ENCODE measurements at places on chromosomes 5 and 9.

DNA sequence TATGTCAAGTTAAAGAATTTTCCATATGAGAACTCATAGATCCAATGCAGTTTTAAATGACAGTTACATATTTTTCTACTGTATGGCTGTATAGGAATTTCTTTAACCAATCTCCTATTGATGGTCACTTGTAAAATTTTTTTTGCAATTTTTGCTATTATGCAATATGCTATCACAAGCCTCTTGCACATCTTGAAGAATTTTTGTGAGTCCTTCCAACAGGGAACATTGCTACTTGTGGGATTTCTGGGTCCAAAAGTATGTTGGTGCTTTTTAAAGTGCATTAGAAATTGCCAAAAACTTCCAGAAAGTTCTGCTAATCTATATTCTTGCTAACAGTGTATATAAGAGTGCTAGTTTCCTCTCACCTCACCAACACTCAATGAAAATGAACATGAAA is 65.1 kb downstream of the NPR3 start:
- no peak for DNase-seq

DNA sequence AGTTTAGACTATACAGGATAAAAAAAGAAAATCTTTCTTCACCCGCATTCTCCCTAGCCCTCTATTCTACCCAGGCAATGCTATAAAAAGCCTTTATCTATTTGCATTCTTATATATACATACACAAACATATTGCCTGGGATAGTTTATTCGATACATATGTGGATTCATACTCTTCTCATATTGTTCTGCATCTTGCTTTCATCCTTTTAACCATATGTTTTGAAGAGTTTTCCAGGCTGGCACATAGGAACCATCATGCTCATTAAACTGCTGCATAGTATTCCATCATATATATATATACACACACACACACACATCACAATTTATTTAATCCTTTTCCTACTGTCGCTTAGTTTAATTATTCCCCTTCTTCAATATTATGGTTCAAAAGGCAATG is 461.2 kb downstream of the NTRK2 start:
- DNase-seq = no peak

GRCh38 chr5:59174248-59174844 is 591.5 kb downstream of the RAB3C start:
- no peak for DNase-seq

DNA sequence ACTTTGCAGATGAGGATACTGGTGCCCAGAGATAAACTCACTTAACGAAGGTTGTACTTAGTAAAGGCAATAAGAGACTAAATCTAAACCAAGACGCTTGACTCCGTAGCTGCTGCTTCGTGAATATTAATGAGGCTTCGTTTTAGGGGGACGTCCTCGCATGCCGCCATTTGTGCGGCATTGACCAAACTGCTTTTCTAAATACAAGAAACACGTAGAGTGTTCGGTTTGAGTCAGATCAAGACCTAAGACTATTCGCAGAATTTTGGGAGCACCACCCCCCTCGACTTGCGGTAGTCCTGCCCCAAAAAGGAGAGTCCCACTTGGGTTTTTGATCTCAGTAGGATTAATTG is 1.1 kb downstream of the NPM1 start:
- DNase-seq = no peak

DNA sequence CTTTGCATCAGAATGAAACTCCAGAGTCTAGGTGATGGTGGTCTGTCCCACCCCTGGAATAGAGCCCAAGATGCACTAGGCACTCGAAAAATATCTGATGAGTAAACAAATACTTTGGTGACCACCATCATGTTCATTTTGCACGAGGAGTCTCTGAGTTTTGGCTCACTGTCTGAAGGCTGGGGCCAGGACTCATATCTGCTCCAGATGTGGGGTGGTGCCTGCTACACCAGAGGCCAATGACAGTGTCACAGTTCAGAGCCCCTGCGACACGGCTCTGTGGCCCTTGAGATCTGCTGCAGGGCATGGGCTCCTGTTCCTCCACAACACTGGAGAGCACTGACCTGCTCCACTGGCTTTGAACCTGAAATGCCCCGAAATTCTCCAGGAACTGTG is 164.6 kb downstream of the ROR2 start:
- DNase-seq = no peak

- no peak for DNase-seq
Observed at GRCh38 chr9:106035806-106036205, 341.5 kb downstream of the TMEM38B start.

DNA sequence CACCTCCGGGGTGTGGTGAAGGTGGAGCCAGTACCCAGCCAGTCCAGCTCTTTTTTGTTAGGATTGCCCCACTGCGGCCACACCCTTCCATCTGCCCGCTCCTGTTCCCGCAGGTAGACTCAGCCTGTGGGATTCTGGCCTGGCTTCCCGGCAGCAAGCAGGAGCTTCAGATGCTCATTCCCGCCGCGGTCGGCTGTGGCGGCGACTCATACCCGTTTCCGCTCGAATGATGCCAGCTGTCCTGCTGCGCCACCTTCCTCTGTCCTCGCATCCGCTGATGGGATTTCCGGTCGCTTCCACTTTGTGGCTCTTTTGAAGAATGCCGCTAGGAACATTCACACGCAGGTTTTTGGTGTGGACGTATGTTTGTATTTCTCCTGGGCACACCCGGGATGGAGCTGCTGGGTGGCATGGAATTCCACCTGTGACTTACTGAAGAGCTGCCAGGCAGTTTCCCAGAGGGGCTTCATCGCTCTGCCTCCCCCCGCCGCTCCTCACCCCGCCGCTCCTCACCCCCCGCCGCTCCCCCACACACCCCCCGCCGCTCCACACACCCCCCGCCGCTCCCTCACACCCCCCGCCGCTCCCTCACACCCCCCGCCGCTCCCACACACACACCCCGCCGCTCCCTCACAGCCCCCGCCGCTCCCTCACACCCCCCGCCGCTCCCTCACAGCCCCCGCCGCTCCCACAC is 60.3 kb downstream of the TENT4A start:
- no peak for DNase-seq

GRCh38 chr5:163306421-163306820 is 131.0 kb upstream of the CCNG1 start:
- no peak for DNase-seq

DNA sequence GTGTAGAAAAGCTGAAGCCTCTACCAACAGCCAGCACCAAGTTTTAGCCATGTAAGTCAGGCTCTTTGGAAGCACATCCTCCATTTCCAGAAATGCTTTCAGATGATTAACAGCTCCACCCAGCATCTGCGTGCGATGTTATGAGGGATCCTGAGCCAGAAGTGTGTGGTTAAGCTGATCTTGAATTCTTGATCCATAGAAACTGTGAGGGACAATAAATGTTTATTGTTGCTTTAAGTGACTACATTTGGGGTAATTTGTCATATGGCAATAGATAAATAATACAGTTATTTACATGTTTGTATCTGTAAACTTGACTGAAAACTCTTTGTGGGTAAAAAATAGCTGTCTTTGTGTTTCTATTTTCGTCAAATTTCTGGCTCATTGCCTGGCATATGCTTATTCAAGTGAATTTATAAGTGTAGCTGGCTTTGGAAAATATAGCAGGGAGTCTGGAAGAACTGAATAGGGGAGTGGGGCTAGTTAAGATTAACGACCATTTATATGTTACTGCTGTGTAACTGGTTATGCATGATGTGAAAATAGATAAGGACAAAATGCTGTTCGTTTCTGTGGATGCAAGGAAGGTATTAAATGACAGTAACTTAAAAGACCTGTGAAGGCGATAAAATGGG is 234.1 kb downstream of the LRRC70 start:
- DNase-seq = no peak

All from stimulated activated CD8-positive, alpha-beta memory T cell treated with anti-CD3 and anti-CD28 coated beads, Interleukin-4, amount 100 ng/mL, for 1 hour (primary cell).